ENCODE measurements at places on chromosomes 5 and 9.
A peak's percentile ranks its signal among the peaks of the same experiment; 100 is the strongest.

GRCh38 chr5:103938146-103938695, 375.6 kb upstream of the NUDT12 start:
- DNase-seq = no peak

DNA sequence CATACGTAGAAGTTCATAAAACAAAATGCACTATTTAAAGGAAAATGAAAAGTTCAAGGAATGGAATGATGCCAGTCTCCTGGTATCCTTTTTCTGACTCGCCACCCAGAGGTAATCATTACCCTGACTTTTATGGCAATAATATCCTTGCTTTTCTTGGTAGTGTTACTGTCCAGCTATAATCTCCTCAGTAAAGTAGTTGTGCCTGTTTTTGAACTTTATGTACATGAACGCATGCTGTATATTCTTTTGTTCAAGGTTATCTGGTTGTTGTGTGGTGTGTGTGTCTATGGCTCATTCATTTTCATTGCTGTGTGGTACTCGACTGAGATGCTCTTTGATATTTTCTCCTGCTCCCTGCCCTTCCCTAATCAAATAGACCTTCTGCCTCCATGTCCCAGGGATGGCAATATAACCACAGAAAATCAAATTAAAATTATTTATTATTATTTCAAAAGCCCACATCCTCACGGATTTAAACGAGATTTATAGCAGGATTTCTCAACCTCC, 29.2 kb upstream of the FBP1 start:
- no peak for DNase-seq

DNA sequence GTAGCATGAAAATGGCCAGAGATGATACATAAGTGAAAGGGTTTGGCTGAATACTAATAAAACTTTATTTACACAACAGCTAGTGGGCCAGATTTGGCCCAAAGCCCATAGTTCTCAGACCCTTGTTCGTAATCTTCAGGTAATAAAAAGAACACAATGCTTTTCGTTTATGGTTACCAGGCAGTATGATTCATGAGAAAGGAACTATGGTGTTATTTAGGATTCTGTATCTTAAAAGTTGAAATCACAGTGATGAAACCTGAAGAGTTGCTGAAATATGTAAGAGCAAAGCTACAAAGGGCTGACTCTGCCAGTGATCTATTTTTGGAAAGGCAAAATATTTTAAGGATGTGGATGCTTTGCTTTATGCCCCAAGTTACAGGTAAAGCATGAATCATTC, 192.7 kb downstream of the SMC2 start:
- no peak for DNase-seq

GRCh38 chr5:27312291-27312893, 274.0 kb upstream of the CDH9 start:
- DNase-seq = no peak

DNA sequence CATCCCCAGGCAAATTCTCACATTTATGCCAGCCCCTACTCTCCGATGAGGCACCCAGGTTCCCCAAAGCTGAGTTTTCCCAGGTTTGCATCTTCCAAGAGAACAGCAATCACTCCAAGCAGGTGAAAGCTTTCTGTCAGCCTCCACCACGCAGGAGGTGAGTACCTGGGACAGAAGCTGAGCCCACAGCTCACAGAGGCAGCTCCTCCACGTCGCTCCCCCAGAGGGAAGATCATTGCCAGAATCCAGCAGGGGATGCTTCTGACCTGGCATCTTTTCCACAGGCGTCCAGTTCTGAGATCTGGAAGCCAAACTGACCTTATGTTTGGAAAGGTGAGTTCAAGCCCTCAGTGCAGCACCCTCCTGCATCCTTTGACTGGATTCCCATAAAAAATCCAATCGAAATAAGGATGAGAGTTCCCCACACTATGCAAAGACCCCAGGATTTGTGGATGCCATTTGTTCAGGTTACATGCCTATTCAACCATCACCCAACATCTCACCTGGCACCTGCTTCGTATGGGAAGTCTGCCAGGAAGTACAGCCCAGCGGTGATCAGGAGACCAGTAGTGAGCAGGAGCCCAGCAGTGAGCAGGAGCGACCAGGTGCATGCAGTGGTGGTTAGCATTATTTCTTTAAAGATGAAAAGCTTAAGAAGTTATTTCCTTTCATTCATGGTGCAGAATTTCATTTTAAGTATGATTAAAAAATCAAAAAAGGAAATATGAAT, 47.4 kb upstream of the OLFM1 start:
- no peak for DNase-seq

GRCh38 chr9:100505564-100506159, 32.7 kb downstream of the TMEFF1 start:
- peak; percentile 36 for DNase-seq

GRCh38 chr5:77773734-77774280, 2.3 kb downstream of the TBCA start:
- DNase-seq = no peak

DNA sequence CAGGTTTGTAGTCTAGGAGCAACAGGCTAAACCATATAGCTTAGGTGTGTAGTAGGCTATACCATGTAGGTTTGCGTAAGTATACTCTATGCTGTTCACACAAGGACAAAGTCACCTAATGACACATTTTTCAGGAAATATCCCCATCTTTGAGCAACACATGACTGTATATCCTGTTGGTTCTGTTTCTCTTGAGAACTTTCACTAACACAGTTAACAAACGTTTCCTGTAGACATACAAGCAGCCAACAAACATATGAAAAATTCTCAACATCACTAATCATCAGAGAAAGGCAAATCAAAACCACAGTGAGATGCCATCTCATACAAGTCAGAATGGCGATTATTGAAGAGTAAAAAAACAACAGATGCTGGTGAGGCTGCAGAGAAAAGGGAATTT, 68.2 kb downstream of the NR2F1-AS1 start:
- DNase-seq = peak; percentile 90

GRCh38 chr5:145830594-145830993, 4.5 kb downstream of the PRELID2 start:
- peak; percentile 84 for DNase-seq

DNA sequence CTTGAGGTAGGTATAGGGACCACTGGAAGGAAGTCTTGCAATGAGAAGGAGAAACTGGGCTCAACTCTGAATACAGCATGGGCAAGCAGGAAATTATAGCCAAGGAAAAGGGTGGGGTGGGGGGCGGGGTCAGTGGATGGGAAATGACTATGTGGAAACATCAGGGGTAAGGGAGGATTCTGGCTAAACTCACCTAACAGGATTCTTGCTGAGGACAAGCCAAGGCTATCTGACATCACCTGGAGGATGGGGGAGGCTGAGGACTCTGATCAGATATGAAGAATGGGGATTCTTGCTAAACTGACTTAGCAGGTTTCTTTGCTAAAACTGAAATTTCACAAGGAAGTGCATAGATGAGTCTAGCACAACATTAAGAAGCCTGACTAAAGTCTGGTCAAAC, 40.8 kb downstream of the CTSL start:
- DNase-seq = no peak

- no peak for DNase-seq
These were observed 23.3 kb upstream of the ABLIM3 start for GRCh38 chr5:149117970-149118369.

GRCh38 chr5:39284552-39284951, 65.2 kb upstream of the FYB1 start:
- no peak for DNase-seq

- peak; percentile 73 for DNase-seq
These were observed 4.9 kb upstream of the NXNL2 start for GRCh38 chr9:88530051-88530450.

- peak; percentile 36 for DNase-seq
These were observed 298.4 kb downstream of the KCTD16 start for GRCh38 chr5:144469106-144469505.

- DNase-seq = no peak
These were observed 31.6 kb upstream of the NAA35 start for GRCh38 chr9:85909390-85909789.

GRCh38 chr9:132826621-132827365, 51.3 kb downstream of the AK8 start:
- DNase-seq = no peak

- no peak for DNase-seq
These were observed 2.6 kb downstream of the AJM1 start for GRCh38 chr9:136844761-136845464.

- no peak for DNase-seq
These were observed 53.2 kb downstream of the NAA35 start for GRCh38 chr9:85994191-85994590.

DNA sequence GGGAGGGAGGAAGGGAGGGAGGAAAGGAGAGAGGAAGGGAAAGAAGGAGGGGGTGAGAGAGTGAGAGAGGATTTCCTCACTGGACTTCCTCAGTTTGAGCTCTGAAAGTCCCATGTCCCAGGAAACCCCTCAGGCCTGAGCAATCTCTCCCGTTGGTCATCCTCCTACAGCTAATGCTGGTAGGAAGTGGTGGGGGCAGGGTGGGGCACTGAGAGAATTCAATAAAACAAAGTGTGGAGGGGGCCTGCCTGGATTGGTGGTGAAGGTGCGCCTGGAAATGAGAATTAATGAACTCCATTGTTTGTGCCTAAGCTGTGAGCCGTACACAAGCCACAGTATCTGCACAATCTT, 195.0 kb downstream of the RGS3 start:
- no peak for DNase-seq

- no peak for DNase-seq
These were observed 5.1 kb upstream of the F12 start for GRCh38 chr5:177414481-177414880.

- DNase-seq = no peak
These were observed 355.4 kb upstream of the SLC24A2 start for GRCh38 chr9:20144197-20144596.

DNA sequence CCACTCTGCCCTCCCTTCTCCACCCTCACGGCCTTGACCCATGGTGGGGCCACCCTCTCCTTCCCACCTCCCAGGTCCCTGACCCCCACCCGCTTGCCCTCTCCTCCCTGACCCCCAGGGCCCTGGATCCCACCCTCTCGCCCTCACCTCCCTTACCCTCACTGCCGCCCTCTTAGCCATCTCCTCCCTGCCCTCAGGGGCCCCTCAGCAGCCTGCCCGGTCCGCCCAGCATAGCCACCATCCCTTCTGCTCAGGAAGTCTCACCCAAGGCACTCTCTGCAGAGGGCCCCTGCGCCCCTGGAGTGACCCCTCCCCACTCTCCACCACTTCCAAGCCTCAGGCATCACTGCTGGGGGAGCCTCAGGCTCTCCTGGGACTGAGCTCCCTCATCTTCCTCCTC, 66.3 kb downstream of the MRPL36 start:
- no peak for DNase-seq

Data from AG10803 (cell line).